CD4-positive, alpha-beta T cell treated with Interleukin-10 for 1 hour (primary cell): ENCODE measurements at places on chromosomes 5 and 9.

GRCh38 chr9:111902391-111903139 lies 6.0 kb downstream of the UGCG start:
- no peak for DNase-seq

DNA sequence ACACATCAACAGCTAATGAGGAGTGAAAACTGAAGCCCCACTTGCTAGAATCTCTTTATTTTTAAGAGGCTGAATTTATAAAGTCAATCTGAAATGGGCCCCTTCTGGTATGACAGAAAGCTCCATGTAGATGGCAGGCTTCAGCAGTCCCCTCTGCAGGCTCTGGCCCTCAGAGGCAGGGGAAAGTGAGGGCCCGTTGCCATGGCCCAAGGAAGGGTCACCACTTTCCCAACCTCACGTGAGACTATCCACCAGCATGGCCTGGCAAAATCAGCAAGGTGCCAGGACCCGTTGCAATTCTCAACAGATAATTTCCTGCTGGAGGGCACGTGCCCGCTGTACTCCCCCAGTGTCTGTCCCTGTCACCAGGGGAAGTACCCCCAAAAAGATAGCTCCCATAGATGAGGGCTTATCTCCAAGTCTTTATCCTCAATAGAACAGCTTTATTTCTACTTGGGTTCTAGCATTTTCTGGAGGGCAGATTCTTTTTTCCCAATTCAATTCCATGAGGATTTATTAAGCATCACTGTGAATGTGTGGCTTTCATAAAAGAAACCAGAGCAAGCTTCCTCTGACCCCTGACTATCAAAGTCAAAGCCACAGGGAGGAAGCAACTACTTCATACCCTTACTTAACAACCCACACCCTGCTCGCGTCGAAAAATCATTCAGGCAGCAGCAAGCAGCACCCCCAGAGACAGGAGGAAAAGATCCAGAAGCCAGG lies 85.4 kb upstream of the FSTL4 start:
- DNase-seq = no peak

- no peak for DNase-seq
Observed at GRCh38 chr9:114011313-114011712, 66.8 kb downstream of the AMBP start.

- DNase-seq = no peak
Observed at GRCh38 chr5:116861097-116861496, 286.5 kb upstream of the SEMA6A start.

GRCh38 chr5:99037668-99038067 lies 108.9 kb upstream of the CHD1 start:
- peak; percentile 73 for DNase-seq

DNA sequence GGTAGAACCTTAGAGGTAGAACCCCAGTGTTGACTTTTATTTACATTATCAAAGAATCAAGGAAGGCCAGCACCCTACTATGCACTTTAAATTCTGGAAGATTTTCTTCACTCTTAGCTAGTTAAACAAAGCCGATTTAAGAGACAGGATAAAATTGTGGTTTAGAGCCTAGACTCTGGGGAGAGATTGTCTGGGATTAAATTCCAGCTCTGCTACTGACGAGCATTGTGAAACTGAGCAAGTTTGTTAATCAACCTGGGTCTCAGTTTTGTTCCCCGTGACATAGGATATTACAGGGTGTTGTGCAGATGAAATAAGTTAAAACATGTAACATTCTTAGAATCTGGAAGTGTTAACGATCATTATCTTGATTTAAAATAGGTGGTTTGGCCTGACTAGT lies 83.5 kb downstream of the FEM1C start:
- no peak for DNase-seq

GRCh38 chr9:105466898-105467455 lies 19.1 kb downstream of the FSD1L start:
- DNase-seq = no peak

- DNase-seq = no peak
Observed at GRCh38 chr9:120608421-120608820, 28.5 kb upstream of the CDK5RAP2 start.

GRCh38 chr5:11054014-11054413 lies 293.0 kb upstream of the DAP start:
- DNase-seq = no peak

DNA sequence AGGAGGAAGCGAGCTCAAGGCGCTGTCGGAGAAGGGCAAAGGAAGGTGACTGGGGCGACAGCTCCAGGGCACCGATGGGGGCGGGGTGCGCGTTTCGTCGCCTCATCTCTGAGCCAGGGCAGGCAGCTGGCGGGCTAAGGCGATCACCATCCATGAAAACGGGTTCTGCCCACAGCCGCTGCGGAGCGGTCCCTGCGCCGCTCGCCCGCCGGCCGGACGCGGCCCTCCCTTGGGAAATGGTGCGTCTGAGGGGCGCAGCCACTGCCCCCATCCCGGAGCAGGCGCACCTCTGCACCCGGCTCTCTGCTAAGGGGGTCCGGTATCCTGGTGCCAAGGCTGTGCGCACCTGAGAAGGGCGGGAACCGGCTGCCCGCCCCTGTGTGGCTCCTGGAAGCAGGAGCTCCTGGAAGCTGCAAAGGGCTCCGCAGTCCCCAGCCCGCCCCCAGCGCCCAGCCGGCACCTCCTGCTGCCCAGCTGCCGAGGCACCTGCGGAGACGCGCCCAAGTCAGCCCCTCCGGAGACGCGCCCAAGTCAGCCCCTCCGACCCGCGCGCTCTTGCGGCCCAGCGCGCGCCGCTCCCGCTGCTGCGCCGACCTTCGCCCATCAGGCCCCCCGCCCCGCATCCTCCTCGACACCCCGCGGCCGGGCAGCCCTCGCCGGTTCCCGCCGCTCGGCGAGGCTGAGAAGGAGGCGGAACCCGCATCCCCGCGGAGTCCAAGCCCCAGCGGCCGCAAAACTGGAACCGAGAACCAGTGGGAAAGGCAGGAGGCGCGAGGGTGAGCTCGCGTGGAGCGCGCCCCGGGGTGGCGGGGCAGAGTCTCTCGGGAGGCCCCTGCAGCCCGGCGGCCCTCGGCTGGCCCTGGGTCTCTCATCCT lies 757 bp downstream of the ANKRD34B start:
- DNase-seq = no peak

DNA sequence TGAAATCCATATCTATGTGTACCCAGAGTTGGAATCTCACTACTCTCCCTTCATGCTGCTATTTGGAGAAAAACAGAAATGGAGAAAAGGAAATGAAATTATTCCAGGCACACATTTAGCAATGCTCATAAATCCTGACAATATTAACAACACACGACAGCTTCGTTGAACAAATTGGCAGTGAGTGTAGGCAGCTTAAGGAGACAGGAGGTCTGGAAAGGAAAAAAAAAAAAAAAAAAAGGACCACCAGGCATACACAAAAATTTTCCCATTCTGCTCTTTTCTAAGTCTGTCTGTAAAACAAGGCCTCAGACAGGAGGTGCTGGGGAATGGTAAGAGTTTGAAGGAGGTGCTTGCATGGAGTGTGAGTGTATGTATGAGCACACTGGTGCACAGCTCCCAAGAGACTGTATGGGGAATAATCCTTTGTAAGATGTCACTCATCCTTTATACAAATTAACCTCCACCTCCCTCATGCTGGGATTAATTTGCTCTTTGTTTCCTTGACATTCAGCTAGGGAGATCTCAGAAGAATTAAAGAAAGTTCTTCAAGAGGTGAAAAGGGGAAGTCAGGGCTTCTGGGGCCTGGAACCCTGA lies 78.9 kb downstream of the ASTN2 start:
- DNase-seq = no peak

DNA sequence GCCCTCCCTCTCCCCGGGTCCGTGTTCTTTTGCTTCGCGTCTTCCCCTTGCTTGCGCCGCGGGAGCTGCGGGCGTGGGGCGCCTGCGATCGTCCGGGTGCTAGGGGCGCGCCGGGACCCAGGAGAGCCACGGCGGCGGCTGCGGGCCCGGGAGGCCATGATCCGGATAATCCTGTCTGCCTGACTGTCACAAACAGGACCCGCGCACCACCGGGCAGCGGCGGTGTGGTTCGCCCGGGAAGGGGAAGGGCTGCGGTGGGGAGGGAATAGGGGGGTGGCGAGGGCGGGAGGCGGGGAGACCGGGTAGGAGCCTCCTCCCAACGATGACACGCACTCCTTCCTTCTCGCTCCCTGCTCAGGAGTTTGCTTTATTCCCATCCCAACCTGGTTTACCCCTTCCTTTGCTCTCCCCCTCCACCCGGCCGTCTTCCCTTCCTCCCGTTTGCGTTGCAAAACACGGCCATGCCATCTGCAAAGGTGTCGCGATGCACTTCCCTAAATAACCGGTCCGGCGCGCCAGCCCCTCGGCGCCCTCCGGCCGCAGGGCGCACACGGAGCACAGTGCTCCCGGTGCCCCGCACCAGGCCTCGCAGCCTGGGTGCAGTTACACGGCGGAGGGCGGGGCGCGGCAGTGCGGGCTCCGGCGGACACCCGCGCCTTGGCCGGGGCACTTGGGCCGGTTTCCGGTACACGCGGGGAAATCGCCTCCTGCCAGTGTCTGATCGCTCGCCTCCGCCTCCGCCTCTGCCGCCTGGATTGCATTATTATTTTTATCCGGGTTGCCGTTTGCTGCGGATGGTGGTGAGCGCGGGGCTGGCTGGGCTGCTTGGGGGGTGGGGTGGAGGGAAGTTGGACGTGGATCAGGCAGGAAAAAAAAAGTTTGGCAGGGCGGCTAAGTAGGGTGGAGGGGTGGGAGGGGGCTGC lies 1.5 kb downstream of the SMARCA2 start:
- peak; percentile 70 for DNase-seq

GRCh38 chr5:78112931-78113330 lies 181.6 kb downstream of the AP3B1 start:
- DNase-seq = no peak

GRCh38 chr5:135930949-135931295 lies 23.9 kb downstream of the LECT2 start:
- DNase-seq = no peak

GRCh38 chr5:55650386-55650785 lies 61.7 kb downstream of the SLC38A9 start:
- DNase-seq = peak; percentile 14

GRCh38 chr9:114276908-114277821 lies 45.7 kb upstream of the ORM1 start:
- no peak for DNase-seq

DNA sequence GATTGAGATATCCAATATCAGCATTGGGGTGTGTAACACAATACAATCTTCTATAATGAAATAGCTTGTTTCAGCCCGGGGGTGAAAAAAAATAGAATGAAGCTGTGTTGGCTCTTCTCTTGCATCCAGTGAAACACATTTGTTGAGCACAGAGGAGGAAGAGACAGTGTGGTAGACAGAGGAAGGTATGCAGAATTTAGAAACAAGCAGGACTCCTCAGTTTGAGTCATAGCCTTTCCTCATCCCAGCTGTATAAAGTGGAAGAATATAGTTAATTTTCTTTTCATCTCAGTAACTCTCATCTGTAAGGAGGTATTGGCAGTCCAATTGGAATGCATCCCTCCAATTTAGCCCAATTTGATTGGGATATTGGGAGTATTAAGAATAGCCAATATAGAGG lies 302.2 kb upstream of the VLDLR start:
- no peak for DNase-seq

GRCh38 chr9:82332018-82332773 lies 343.6 kb downstream of the SPATA31D1 start:
- DNase-seq = no peak

GRCh38 chr5:173495225-173495904 lies 121.1 kb downstream of the BOD1 start:
- no peak for DNase-seq

GRCh38 chr9:78680196-78680595 lies 383.3 kb downstream of the PSAT1 start:
- DNase-seq = no peak

DNA sequence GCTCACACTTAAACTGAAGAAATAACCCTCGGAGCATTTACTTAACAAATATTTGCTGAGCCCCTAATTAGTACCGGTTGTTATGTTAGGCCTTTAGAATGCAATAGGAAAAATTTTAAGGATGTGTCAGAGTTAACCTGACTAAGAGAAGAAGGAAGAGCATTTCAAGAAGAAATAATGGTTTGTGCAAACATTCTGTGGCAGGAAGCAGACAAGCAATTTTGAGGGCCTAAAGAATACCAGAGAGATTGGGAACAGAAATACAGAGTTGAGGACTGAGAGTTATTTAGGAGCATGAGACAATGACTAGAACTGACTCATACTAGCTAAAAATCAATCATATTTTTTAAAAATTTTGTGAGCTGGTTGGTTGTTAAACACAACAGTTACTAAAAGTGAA lies 218.8 kb downstream of the PRR16 start:
- no peak for DNase-seq

DNA sequence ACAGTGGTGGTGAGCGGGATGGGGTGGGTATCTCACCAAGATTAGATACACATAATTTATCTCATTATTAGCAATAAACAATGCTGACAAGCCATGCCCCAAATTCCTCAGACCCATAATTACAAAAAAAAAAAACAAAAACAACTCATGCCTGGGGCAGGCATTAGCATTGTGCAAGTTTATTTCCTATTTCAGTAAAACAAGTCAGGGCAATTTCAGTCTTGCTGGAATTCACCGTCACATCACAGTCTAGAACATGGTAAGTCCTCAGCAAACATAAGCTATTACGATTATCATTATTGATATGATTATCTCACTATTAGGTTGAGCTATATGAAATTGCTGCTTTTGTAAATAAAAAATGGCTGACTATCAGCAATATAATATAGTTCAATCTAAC lies 57.5 kb upstream of the GNAQ start:
- no peak for DNase-seq

- DNase-seq = no peak
Observed at GRCh38 chr9:7094576-7094975, 336.8 kb downstream of the KDM4C start.

DNA sequence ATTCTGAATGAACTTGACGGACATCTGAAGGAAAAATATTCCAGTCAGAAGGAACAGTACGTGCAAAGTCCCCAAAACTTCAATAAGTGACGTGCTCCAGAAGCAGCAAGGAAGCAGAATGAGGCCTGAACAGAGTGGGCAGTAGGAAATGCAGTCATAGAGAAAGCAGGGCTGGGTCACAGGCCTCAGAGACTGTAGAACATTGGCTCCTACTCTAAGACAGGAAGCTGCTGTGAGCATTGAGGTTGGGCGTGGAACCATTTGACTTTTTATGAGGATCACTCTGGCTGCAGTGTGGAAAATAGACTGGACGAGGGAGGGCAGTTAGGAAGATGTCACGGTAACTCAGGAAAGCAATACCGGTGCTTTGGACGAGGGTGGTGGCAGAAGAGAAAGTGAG lies 64.0 kb downstream of the DOCK8 start:
- DNase-seq = peak; percentile 66

- no peak for DNase-seq
Observed at GRCh38 chr9:131149688-131150053, 24.3 kb downstream of the NUP214 start.

DNA sequence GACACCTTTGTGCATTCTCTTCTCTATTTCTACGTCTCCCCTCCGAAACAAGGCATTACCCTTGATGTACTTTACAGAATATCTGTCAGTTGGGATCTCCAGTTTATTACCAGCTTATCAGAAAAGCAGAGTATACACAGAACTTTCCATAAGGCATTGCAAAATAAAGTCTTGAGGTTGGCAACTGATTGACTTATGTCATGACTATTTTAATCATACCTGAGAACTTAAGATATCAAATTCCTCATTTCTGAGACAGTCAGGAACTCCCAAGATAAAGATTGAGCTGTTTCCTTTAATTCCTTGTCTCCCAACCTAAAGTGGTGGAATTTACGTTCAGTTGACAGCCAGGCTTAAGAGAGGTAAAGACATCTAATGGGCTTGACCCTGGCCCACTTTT lies 110.9 kb downstream of the MEF2C start:
- DNase-seq = no peak
